ENCODE measurements at places on chromosomes 1 and 21.

- DNase-seq = no peak
Observed at GRCh38 chr1:42427240-42427639, 28.6 kb downstream of the ZMYND12 start.

DNA sequence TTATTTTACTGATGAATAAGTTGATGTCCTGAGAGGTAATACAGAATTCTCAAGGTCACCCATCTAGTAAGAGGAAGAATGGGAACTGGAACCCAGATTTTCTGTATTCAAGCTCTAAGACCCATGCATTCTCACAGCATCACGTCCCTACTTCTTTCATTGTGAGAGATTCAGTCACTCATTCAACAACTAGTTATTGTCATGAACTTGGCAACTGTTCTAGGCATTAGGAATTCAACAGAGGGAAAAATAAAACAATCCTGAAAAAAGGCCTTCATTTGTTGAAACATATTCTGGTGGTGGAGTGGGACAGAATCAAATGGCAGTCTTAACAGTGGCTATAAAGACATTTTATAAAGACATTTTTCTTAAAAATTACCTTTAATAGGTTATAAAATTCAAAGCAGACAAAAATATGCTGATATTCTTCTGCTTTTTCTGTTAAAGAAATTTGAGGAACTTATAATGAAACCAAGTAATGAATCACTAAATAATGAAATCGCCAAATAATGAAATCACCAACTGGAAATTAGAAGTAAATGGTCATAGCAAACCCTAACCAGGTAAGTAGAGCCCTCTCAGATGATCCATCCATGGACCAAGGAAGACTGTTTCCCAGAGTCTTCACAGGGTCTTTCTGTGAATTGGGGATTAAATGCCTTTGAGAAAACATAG is 136.5 kb upstream of the DPYD start:
- DNase-seq = no peak

DNA sequence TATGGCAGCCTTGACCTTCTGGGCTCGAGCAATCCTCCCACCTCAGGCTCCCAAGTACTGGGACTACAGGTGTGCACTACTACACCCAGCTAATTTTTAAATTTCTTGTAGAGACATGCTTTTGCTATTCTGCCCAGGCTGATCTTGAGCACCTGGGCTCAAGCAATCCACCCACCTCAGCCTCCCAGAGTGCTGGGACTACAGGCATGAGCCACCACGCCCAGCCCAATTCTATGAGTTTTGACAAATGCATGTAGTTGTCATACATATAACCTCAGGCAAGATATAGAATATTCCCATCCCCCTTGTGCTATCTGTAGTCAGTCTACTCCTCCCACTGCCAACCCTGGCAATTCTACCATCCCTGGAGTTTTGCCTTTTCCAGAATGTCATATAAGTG is 38.7 kb upstream of the TTC22 start:
- DNase-seq = no peak

GRCh38 chr1:54487571-54488050 is 60.4 kb upstream of the ACOT11 start:
- no peak for DNase-seq

DNA sequence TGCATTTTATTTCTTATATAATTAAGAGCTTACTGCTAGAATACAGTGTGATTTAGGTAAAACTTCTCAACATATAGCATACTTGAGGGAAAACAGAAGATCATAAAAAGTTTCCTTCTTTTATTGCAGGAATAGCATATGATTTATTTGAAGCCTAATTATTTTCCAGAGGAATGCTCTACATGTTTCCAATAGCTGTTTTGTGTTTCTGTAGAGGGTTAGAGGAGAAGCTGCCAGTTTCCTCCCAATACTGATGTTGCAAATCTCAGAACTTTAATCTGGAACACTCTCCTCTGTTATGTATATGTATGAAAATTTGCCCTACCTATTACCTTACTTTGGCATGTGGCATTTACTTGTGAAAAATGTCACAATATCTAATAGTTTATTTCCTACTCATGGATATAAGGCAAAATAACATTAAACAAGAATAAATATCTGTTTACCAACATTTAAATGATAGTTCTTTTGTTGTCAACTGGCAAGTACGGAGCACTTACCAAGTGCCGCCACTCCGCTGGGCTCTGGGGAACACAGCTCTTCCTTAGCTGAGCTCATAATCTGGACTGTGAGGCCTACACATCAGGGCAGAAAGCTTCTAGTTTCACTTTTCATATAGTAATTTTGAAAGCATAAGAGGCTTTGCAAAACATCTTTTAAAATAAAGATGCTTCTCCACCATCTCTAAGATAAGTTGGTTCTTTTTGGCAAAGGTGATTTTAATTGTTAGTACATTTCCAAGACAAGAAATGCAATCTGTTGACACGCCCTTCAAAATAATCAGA is 239.8 kb upstream of the C1orf105 start:
- no peak for DNase-seq

DNA sequence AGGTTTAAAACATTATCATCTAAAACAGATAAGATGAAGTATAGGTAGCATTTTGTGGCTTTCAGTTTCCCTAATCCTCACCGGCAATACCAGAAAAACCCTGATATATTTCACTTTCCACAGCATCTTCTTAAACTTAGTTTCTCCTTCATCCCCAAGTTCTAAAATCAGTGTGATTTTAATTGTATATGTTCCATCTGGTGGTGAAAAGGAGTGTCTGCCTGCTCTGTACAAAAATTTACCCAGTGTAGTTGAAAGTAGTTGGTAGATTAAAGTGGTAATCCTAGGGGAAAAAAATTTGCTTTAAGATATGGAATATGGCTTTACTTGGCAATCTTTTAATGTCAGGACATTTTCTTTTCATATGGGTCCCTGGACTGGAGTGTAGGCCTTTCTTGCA is 74.3 kb downstream of the CEP350 start:
- no peak for DNase-seq

DNA sequence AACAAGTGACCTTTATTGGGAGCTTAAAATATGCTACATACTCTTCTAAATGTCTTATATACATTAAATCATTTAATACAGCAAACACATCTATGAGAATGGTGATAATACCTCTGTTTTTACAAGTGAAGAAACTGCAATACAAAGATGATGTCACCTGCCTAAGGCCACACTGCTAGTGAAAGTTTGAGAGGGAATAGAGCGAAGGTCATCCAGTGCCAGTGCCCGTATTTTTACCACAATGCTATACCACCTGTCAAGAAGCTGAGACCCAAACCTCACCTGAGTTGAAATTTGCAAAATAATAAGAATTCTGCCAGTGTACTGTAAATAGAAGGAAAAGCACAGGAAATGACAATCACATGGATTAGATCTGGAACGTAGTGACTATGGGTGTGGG is 200.4 kb upstream of the TMPRSS15 start:
- DNase-seq = no peak

DNA sequence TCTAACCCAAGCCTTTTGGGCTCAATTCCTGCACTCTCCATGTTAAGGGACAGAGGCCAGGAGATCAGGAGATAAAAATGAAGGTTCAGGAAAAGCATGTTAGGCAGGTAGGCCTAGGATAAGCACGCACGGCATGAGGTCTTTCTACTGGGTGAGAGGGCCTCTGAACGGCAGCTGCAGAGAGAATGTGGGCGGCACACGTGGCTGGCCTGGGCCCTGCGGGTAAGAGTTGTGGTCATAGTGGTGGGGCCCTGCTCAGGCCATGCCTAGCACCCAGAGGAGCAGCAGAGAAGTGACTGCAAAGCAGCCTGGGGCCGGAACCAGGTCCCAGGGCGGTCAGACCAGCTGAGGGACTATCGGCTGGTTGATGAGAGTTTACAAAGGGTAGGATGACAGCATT is 7.5 kb upstream of the FOXO6 start:
- DNase-seq = no peak

DNA sequence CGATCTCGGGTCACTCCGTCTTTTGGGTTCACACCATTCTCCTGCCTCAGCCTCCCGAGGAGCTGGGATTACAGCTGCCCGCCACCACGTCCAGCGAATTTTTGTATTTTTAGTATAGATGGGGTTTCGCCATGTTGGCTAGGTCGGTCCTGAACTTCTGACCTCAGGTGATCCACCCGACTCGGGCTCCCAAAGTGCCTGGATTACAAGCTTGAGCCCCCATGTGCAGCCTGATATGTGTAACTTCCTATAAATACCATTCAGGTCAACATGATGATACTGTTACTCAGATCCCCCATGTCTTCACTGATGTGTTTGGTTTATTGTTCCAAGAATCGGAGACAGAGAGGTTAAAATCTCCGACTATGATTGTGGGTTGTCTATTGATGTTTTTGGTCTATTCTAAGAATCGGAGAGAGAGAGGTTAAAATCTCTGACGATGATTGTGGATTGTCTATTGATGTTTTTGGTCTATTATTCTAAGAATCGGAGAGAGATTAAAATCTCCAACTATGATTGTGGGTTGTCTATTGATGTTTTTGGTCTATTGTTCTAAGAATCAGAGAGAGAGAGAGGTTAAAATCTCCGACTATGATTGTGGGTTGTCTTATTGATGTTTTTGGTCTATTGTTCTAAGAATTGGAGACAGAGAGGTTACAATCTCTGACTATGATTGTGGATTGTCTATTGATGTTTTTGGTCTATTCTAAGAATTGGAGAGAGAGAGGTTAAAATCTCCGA is 17.0 kb downstream of the C1orf159 start:
- no peak for DNase-seq

- DNase-seq = no peak
Observed at GRCh38 chr1:109388884-109389637, 8.7 kb downstream of the SORT1 start.

DNA sequence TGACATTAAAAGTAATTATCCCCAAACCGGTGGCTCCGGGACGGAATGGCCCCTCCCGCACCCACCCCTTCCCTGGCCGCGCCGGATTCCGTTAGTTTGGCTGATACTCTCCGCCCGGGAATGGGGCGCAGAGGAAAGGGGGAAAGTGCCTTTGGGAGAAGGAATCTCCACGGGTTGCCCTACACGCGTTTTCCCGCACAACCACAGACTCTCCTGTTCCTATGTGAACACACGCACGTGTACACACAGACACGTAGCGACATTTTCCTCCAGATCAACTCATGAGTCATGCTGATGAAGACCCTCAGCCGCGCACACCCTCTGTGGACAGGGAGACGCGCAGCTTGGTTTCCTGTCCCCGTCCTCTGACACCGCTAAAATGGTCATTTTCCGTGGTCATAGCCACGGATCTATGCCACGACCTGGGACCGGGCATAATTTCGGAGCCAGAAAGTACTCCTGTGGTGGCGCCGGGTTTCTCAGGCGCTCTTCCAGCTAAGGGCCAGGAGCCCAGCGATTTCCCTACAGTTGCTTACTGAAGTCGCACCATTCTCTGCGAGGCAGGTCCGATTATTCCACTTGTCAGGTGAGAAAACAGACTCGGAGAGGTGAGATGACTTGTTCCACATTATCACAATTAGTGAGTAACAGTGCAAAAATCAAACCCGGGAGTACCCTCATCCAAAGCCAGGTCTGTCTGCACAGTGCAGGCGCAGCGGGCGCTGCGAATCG is 4.0 kb upstream of the DMRTA2 start:
- no peak for DNase-seq

- no peak for DNase-seq
Observed at GRCh38 chr1:117097443-117097842, 24.1 kb downstream of the TRIM45 start.

- DNase-seq = no peak
Observed at GRCh38 chr1:226984521-226985238, 44.6 kb downstream of the COQ8A start.

DNA sequence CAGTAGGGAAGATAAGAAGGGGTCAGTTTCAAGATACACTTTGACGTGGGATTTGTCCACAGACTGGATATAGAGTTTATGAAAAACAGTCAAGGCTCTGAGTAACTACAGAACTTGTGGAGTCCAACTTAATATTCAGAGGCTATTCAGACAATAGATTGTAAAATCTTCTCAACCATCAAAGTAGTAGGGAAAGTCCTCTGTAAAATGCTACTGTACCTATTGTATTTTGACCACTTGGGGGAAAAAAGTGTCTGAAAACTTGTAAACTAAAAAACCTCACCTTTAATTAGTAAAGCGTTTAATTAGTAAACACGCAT is 10.5 kb downstream of the PTP4A2 start:
- no peak for DNase-seq

DNA sequence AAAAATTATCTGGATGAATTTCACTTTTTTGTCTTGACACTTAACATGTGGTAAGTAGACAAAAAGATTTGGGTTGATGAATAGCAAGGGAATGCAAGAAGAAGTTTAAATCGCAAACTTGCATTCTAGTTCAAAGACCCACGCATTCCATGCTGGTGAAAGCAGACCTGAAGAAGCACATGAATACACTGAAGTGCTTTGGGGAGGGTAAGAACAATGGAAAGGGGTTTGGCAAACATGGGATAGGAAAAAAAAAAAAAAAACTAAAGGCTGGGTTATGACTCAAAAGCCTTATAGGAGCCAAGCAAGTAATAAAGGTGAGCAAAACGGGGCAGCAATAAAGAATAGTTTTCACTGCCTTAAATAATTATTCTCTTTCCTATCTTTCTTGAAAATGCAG is 450.2 kb downstream of the LMO4 start:
- DNase-seq = no peak

GRCh38 chr1:28156821-28157220 is 19.7 kb downstream of the PTAFR start:
- DNase-seq = no peak

DNA sequence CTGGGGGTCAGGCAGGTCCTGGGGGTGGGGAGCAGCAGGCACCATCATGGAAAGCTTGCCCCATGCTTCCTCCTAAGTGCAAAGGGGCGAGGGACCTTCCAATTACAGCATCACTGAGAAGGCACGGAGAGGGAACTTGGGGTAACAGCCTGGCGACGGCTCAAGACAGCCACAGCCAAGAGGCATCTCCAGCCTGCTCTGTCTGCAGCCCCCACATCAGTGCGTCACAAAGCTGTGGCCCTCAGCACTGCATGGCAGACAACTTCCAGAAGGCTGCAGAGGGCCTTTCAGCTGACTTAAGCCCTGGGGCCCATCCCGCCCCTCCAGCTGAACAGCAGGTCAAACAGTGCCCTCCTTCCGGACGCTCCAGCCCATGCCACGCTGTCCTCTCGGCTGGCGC is 13.2 kb upstream of the GPR153 start:
- no peak for DNase-seq

DNA sequence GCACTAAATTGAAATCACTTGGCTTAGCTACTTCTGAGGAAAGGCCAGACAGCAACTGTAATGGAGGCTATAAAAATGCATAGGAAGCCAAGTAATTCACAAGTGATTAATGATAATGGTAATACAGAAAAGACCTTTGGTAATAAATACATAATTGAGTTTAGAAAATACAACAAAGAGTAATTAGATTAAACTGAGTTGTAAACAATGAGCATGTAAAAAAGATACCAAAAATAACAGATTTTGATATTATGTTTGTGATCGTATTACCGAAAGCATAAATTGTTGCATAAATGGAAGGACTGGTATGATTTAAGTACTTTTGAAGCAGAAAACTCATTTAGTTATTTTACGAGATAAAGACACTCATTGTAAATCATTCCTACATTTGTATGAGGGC is 556.7 kb upstream of the TMPRSS15 start:
- DNase-seq = no peak
